T47D (cell line): ENCODE measurements at places on chromosomes 2 and 18.

- DNase-seq, result no peak
These were observed 305.1 kb upstream of the GULP1 start for GRCh38 chr2:187986390-187987105.

DNA sequence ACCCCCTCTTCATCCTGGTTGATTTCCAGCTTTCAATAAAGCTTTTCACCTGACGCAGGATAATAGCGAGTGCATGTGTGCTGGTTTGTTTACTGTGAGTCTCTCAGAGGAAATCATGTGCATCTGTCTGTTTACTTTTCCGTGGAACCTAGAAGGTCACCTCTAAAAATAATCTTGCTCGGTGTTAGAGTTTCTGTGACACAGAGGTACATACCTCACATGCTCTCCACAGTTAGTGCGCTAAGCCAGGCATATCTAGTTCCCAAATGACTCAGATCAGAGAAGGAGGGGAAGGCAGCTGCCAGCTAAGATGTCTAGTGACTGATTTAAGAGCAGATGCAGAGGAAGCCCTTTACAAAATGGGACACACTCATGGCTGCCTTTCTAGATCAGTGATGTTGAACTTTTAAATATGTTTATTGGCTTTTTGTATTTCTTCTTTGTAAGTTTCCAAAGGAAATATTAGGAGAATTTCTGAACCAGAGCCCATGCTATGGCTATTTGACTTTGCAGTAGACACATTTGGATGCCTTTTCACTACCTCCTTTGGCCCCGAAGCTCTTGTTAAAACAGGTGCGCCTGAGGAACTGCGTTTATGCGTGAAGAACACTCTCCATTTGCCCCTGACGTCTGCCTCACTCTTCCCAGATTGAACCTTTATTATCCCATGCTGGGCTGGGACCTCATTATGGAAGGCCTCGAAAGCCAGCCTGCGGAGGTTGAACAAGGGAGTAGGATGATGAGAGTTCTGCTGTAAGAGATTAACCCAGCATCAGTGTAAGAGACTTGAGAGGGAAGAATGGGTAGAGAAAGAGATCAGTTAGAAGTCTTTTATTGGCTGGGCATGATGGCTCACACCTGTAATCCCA, 145.6 kb downstream of the FAM161A start:
- peak; percentile 25 for DNase-seq

- no peak for DNase-seq
These were observed 71.3 kb downstream of the MRO start for GRCh38 chr18:50748243-50749229.

DNA sequence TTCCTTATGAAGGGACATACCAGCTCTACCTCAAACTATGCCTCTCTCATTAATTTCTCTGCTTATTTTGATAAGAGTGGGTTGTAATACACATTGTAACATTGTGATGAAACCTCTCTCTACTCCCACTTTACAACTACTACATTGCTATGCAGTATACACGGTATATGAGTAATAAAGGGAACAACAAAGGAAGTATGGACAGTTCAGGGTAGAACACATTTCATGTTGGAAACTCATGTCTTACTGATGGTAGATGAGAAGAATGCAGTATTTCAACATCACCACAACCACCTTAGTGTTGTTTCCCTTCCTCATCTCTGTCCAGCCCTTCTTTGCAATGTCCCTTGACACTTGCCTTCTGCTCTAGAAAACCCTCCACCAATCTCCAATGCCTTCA, 515.9 kb upstream of the CELF4 start:
- DNase-seq, result no peak

DNA sequence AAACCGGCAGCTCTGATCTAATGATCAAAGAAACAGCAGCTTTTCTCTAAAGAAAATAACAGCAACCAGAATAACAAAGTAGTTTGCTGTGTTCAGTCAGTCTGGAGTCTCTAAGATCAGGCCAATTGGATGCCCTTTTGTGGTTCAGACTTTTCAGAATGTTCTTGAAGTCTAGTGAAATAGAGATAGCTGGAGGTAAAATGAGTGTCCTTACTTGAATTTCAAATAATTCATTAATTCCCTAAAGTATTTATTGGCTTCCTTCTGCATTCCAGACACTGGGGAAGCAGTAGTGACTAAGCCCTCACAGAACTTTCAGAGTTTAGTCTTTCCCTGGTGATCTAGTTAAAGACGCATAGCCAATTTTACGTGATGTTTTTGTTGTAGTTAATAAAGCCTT, 58.7 kb downstream of the C18orf54 start:
- DNase-seq, result no peak
